ENCODE measurements at places on chromosomes 11 and 22. TPM values are rescaled to one million over a fixed set of nuclear protein-coding genes. Genes with fewer than 3 reads are reported as not detected.

The ADORA2A gene
- 18.6 TPM for total RNA-seq

The PATL1 gene
- total RNA-seq, result 19.9 TPM

The SAA2 gene
- total RNA-seq, result not detected

The TMEM191C gene
- 1.2 TPM for total RNA-seq

The OR52H1 gene
- total RNA-seq, result 0.65 TPM

The C11orf16 gene
- not detected for total RNA-seq

The OR2D2 gene
- total RNA-seq, result not detected

The RAB36 gene
- 1.6 TPM for total RNA-seq

The CLMP gene
- total RNA-seq, result 1.6 TPM
